ENCODE measurements at places on chromosomes 1 and 21.

- no peak for DNase-seq
Observed at GRCh38 chr1:31936981-31937299, 1.2 kb downstream of the PTP4A2 start.

GRCh38 chr21:39503123-39503762 is 51.5 kb downstream of the SH3BGR start:
- no peak for DNase-seq

- no peak for DNase-seq
Observed at GRCh38 chr1:24544239-24544638, 11.6 kb upstream of the NCMAP start.

- DNase-seq: no peak
Observed at GRCh38 chr21:42247716-42248115, 28.8 kb downstream of the ABCG1 start.

DNA sequence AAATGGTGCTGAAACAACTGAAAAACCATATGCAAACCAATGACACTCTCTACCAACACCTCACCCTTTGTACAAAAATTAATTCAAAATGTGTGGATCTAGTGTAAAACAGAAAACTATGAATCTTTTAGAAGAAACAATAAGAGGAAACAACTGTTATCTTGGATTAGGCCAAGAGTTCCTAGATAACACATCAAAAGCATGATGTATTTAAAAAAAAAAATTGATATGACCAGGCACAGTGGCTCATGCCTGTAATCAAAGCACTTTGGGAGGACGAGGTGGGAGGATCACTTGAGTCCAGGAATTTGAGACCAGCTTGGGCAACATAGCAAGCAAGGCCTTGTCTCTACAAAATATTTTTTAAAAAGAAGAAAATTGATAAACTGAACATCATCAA is 79.0 kb downstream of the EIF4G3 start:
- DNase-seq: no peak

DNA sequence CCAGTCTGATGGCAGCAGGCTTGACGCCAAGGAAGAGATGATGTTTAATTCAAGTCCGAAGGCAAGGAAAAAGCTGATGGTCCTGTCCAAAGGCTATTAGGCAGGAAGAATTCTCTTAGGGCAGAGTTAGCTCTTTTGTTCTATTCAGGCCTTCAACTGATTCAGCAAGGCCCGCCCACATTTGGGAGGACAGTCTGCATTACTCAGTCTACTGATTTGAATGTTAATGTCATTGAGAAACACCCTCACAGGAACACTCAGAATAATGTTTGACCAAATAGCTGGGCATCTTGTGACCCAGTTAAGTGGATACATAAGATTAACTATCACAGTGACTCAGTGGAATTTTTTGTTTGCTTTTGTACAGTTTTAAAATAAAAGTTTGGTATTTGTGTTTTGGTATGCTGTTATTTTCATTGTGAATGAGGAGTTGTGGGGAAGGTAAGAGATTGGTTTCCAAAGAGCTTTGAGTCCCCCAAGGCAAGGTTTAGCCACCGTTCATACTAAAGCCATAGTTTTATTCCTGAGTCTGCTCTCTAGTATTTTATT is 1.7 kb upstream of the ZNF691 start:
- no peak for DNase-seq

DNA sequence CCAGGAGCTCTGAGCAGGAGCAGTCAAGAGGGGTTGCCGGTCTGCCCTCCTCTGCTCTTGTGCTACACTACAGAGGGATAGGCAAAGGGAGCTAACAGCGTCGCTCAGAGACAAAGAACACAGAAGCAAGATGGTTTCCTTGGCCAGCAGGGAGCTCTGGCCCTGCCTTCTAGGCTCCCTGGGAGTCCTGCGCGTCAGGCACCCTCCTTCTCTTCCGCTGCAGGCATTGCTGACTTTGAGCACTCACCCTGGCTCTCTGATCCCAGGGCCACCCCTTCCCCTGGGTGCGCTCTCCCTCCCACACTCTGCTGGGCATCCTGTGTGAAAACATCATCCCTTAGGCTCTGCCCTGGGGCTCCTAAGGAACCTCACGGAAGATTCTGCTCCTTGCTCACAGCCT is 489 bp downstream of the TNNI1 start:
- DNase-seq: no peak

GRCh38 chr1:84947536-84948410 is 49.1 kb downstream of the MCOLN2 start:
- DNase-seq: peak; percentile 15

GRCh38 chr1:26787381-26787705 is 407 bp upstream of the PIGV start:
- no peak for DNase-seq

GRCh38 chr1:8910914-8911313 is 32.4 kb upstream of the ENO1 start:
- DNase-seq: no peak
